Muscle of arm (tissue), 14 donors: ENCODE measurements at places on chromosomes 2 and 18.
A peak's percentile ranks its signal among the peaks of the same experiment; 100 is the strongest.

- DNase-seq, result peak; percentile 60
Measured at GRCh38 chr2:173831312-173832229, 133.6 kb downstream of the SP3 start.

DNA sequence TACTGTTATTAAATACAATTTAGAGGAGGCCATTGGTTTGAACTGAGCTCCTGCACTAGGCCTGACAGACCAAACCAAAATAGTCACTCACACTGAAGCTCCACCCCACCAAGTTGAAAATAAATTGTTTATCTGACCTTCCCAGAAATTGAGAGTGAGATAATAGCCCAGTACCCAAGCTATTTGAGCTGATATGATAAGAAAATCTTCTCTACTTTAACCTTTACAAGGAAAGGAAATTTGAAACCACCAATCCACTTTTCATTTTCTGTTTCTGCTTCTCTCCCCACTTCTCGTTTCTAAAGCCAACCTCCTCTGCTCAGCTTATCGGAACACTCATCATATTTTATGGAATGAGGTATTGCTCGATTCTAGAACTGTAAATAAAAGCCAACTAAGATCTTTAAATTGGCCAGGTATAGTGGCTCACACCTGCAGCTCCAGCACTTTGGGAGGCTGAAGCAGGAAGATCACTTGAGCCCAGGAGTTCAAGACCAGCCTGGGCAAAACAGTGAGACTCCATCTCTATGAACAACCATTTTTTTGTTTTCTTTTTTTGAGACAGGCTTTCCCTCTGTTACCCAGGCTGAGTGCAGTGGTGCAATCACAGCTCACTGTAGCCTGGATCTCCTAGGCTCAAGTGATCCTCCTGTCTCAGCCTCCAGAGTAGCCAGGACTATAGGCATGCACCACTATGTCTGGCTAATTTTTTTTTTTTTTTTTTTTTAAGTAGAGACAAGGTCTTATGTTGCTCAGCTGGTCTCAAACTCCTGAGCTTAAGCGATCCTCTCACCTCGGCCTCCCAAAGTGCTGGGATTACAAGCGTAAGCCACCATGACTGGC is 13.3 kb upstream of the GALM start:
- DNase-seq, result no peak

DNA sequence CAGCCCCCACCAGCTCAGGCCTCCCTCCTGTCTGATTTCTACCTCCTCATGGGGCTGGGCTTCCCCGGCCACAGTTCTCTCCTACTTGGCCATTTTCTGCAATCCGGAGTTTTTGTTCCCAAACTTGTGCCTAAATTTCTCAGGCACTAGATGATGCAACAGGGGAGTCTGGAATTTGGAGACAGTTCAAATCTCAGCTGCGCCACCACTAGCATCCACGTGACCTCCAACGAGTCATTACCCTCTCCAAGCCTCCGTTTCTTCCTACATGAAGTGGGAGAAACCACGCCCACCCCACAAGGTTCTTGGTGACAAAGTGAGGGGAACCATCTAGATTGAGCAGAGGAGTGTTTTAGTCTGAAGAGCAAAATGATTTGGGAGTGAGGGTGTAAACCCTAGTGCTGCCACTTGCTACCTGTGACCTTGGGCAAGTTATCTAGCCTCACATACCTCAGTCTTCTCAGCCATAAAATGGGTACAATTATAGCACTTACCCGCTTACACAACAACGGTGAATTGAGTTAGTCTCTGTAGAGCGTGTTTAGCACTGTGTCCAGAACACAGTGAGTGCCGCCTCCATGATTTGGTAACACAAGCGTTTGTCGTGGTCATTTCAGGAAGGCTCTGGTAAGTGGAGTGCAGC is 61.4 kb upstream of the ASAP2 start:
- DNase-seq, result no peak

DNA sequence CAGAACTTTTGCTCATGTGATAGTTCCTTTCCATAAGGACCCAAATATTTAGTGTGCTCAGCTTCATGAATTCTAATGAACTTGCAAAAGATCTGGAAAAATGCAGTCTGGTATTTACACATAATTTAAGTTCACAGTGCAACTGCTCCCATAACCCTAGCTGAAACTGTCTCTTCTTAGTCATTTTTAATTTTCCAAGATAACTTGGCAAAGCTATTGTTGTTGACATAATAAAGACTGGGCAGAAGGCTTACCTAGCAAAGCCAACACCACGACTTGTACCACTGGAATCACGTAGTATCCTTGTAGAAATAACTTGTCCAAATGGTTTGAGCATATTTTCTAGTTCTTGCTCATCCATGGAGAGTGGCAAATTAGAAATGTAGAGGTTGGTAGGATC is 103.0 kb upstream of the ITGB6 start:
- no peak for DNase-seq

DNA sequence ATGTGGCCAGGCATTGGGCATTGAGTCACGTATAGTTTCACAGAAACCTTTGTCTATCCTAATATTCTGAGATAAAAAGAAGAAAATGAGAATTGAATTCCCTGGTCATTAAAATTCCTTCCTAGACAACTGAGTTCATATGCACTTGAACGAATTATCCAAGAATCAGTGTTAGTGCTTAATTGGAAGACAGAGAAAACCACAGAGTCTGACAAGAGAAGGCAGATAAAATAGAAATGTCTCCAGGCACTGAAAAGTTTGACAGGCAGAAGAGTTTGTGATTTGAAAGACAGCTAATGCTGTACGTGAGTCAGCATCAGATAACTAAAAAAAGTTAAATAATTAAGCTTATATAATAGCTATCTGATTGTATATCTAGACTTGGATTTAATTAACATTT is 47.7 kb upstream of the TRIB2 start:
- DNase-seq, result no peak

DNA sequence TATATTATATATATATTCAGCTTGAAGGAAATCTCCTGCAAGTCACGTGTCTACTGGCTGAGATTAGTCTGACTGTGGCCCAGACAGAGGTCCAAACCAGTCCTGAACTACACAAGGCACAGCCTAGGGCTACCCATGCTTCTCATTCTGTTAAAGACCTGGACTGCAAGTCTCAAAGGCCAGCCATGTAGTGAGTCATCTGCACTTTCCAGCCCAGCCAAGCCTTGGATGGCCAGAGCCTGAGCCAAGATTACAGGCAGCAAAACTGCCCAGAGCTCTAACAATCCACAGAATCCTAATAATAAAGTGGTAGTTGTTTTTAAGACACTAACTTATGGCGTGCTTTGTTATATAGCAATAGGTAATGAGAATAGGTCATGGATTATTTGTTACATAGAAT is 259.6 kb downstream of the SS18 start:
- no peak for DNase-seq

DNA sequence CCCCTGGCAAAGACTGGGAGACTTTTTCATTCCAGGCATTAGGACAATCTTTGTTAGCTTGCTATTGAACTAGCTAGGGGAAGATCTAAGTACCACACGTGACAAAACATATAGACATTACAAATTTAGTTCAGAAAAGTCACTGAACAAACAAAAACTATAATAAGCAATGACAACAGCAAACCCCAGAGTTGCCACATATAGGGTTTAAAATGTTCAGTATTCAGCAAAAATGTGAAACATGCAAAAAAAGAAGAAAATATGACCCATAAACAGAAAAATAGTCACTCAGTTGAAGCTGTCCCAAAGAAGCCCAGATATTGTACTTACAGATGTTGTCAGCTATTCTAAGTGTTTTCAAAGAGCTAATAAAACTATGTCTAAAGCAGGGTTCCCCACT is 431.1 kb upstream of the CDH2 start:
- DNase-seq, result no peak

- no peak for DNase-seq
Measured at GRCh38 chr2:119255760-119256581, 32.3 kb downstream of the STEAP3 start.

DNA sequence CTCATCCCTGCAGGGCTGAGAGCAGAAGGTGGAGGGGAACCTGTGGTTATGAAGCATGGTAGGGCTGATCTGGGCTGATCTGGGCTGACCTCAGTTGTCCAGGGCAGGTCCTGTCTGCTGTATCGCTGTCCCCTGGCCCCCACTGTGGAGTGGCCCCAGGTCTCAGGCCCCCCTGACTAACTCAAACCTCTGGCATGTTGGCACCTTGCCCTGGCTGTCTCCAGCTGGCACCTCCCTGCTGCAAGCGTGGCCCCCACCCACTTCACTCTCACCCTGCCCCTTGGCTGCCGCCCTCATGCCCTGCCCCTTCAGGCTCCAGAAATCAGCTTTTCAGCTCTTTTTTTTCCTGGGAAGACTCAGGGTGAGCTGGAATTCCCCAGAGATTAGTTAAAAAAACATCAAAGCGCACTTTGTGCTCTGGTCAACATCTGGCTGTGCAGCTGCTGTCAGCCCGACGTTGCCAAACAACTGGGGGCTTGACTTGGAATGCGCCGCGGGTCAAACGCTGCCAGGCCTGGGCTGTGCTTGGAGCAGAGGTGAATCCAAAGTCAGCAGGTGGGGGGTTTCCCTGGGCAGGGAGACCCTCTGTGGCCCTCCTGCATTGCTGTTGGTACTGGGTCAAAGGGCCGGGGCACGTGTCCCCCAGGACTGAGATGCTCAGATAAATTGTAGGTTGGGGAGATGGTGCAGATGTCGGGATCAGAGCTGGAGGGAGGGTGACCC is 173.8 kb upstream of the HDAC4 start:
- DNase-seq, result no peak

- DNase-seq, result no peak
Measured at GRCh38 chr2:83808878-83809277, 650.2 kb downstream of the SUCLG1 start.

GRCh38 chr2:6445156-6445555 is 420.6 kb downstream of the CMPK2 start:
- no peak for DNase-seq

GRCh38 chr18:62744076-62744968 is 29.0 kb downstream of the PHLPP1 start:
- no peak for DNase-seq

- DNase-seq, result no peak
Measured at GRCh38 chr2:227191367-227191766, 26.9 kb downstream of the COL4A3 start.

DNA sequence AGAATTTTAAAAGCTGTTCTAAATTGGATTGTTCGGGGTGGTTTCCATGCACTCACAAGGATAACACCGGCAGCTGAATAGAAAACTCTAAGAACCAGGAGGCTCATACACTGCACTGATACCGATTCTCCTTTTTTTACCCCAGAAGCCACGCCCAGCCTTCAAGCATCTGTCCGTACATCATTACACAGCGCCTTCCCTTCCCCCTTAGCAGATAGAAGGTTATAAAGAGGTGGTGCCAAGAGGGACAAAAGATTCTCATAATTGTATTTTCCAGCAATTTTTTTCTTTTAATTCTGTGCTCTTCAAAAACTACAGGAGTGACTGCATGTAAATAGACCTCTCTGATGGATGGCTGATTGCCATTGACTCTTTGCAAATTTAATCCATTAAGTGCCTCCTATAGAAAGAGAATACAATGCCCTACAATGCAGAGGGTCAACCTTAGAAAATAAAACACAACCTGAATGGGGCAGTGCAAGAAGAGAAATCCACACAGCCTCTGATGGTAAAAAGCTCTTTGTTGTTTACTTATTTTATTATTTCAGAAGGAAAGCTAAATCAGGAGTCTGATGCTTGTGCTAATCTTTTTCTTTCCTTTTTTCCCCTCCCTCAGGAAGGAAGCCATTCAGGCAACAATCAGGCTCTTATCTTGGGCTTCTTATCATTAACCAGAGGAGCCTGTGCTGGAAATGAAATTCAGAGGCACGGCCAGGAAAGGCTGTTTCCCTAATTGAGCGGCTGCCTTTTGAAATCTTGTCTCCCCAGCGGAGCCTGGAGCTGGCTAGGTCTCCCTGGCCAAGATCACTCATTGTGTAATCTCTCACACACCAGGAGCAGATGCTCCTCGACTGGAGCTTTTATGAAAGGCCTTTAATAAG is 198.9 kb upstream of the NABP1 start:
- no peak for DNase-seq

GRCh38 chr2:219045937-219046550 is 4.7 kb upstream of the CFAP65 start:
- DNase-seq, result peak; percentile 59

- DNase-seq, result no peak
Measured at GRCh38 chr18:47772374-47773248, 157.8 kb downstream of the SMAD2 start.

GRCh38 chr2:191150600-191151330 is at the start of gene STAT4:
TSS of gene STAT4 (minus strand) at chr2:191150994. CDS start at chr2:191148203, 2,791 bp downstream.
- DNase-seq, result peak; percentile 26

- no peak for DNase-seq
Measured at GRCh38 chr2:164620873-164621763, at the start of gene GRB14. TSS of gene GRB14 (minus strand) at chr2:164621482. CDS start at chr2:164621309, 173 bp downstream.

DNA sequence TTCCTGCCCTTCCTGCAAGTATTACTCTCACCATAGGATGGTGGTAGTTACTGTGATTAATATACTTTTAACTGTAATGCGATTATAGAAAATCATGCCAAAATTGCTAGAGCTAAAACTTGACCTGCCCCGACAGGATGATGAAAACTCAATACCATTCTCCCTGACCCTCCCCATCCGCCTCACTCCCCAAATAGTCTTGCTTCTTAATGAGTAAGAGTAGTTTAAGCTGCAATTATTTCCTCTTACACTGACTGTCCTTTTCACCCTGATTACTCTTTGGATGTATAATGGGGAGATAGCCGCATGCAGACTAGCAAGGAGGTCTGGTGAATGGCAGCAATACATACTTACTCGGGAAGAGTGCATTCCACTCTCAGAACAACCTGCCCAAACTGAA is 269.6 kb upstream of the SIX3 start:
- DNase-seq, result no peak

GRCh38 chr2:196137271-196137670 is 34.1 kb downstream of the STK17B start:
- no peak for DNase-seq

- no peak for DNase-seq
Measured at GRCh38 chr2:240727913-240728312, 36.2 kb downstream of the AQP12A start.

- no peak for DNase-seq
Measured at GRCh38 chr2:21500401-21500945, 376.7 kb downstream of the TDRD15 start.

GRCh38 chr2:118832071-118832790 is 15.2 kb downstream of the EN1 start:
- DNase-seq, result no peak

DNA sequence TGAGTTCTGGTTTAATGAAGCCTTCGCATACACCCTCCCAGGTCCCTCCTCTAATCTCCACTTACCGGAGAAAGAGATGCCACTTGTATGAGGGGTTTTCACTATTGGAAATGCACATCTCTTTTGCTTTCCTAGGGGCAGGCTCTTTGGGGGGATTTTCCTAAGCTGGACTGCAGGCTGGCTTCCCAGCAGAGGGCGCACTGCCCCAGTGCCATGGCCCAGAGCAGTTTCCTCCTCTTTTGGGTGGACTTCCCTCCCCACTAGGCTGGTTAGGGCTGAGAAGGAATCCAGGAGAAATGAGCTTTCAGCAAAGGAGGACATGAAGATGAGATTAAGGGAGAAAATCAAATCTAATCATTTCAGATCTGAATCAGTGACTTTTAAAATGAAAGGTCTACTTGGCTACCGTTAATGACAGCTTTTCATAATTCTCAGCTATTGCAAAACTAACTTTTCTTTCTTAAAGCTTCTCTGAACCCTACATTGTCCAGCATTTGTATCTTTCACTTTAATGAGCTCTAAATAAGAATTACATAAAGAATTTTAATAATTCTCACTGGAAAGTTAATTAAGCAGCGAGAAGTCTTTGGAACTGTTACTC is 784.1 kb upstream of the FANCL start:
- DNase-seq, result no peak

- no peak for DNase-seq
Measured at GRCh38 chr2:60175290-60175689, 378.2 kb downstream of the BCL11A start.

- DNase-seq, result peak; percentile 41
Measured at GRCh38 chr2:124027182-124027581, 2.1 kb downstream of the CNTNAP5 start.

GRCh38 chr2:181370126-181370525 is 87.1 kb upstream of the ITGA4 start:
- DNase-seq, result no peak
